Caki2 (cell line): ENCODE measurements at places on chromosomes 7 and 10.

- DNase-seq = no peak
Measured at GRCh38 chr10:130771491-130771946, 540.0 kb downstream of the TCERG1L start.

GRCh38 chr7:117014673-117015133 lies 61.4 kb downstream of the ST7 start:
- no peak for DNase-seq

GRCh38 chr10:80516506-80517075 lies 21.1 kb upstream of the SH2D4B start:
- DNase-seq = no peak

GRCh38 chr7:131031099-131031868 lies 296.4 kb upstream of the MKLN1 start:
- no peak for DNase-seq

DNA sequence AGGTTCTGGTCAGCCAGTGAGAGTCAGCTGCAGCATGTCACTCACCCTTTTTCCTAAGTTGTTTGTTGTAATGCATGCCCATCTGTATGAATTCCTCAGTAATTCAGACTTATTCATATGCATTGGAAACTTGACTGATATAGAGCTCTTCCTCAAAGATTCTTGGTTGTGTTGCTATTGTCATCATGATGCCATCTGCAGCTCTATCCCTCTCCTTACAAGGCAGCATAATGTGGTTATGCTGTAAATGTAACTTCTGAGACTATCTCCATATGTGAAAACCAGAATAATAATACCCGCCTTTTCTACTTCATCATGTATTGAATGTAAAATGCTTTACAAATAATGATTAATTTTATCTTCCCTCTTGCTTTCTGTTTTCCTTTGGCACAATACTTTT lies 252.6 kb upstream of the MTPN start:
- DNase-seq = no peak

- no peak for DNase-seq
Measured at GRCh38 chr7:74181821-74182220, 7.7 kb downstream of the EIF4H start.

DNA sequence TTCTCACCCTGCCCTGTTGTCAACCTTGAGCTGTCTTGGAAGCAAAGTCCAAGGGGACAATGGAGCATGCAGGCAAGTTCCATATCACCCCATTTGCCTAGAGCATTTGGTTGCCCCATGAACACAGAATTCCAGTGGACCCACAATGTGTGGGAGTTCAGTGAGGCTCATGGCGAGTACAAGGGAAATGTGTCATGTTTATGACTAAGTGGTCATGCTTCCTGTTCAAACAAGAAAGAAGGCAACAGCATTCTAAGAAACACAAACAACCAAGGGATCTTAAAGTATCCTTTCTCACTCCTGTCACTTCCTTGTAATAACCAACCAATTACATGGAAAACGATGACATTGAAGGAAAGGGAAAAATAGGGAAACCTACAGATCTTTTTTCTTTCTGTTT lies 513.0 kb downstream of the INHBA start:
- peak; percentile 79 for DNase-seq

DNA sequence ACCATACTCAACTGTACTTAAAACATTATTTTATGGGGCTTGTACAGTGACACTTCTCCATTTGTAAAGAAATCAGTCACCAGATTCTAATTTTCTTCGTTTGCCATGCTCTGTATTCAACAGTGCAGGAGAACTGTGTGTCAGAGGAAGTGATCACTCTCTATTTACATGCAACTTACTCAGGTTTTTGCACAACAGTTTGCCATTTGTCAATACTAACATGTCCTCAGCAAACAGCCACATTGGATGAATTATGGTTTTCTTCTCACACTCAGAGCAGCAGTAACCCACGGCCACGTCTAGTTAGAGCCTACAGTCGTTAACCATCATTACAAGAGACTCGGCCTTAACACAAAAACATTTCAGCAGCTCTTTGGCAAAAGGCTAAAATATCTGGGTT lies 69.2 kb upstream of the SP4 start:
- DNase-seq = no peak

DNA sequence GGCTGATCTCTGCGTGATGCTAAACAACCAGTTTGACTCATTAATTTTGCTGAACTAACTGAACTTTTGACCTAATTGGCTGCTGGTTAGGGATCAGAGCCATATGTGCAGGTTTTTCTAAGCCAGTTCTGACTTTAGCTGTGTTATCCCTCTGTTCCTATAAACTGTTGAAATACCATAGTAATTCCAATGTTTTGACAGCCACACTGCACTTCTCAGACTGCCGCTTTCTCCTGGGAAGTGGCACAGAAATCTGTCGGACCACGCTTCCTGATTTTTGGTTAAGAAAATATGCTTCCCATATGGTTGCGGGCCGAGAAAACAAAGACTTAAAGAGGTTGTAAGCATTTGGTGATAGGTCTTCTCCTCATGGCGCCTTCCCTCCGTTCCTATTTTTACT lies 42.3 kb downstream of the TBXAS1 start:
- no peak for DNase-seq

GRCh38 chr10:114311023-114311422 lies 72.0 kb downstream of the VWA2 start:
- no peak for DNase-seq

- peak; percentile 47 for DNase-seq
Measured at GRCh38 chr7:46385662-46386309, 464.7 kb upstream of the IGFBP3 start.

DNA sequence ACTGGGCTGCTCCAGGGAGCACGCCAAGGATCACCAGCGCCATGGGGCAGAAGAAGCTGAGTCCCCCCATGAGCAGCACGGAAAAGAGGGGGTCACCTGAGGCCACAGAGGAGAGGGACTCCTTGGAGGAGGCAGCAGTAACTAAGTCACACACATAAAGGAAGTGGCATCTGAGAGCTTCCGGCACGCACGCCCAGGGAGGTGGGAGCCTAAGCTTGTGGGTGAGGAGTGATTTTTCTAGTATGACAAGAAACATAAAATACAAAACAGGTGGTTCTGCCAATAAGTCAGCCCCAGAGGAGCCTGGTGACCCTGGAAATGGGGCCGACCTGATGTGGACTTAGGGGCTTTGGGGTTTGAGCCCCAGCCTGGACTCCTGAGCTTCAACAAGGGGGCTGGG lies 60.8 kb downstream of the CARD11 start:
- no peak for DNase-seq

- DNase-seq = no peak
Measured at GRCh38 chr7:7110706-7111105, 71.6 kb upstream of the C1GALT1 start.

DNA sequence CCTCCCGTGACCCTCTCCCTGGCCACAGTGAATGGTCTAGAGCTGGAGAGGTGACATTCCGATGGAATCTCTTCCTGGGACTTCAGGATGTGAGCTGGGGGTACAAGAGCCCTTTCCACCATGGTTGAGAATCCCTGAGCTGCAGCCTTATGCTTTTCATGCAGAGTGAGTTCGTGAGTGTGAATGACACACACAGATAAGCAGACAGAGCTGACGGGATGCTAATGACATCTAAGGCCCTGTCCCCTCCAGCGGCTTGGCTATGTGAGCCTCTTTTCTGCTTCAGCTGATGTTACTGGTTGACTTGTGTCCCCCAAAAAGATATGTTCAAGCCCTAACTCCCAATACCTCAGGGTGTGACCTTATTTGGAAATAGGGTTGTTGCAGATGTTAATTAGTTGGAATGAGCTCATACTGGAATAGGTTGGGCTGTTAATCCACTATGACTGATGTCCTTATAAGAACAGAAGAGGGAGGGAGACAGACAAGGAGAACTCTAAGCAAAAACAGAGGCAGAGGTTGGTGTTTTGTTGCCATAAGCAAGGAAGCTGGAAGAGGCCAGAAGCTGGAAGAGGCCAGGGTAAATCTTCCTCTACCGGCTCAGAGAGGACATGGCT lies 111.1 kb upstream of the AFAP1L2 start:
- no peak for DNase-seq

GRCh38 chr7:115728518-115728917 lies 302.0 kb downstream of the TFEC start:
- no peak for DNase-seq

DNA sequence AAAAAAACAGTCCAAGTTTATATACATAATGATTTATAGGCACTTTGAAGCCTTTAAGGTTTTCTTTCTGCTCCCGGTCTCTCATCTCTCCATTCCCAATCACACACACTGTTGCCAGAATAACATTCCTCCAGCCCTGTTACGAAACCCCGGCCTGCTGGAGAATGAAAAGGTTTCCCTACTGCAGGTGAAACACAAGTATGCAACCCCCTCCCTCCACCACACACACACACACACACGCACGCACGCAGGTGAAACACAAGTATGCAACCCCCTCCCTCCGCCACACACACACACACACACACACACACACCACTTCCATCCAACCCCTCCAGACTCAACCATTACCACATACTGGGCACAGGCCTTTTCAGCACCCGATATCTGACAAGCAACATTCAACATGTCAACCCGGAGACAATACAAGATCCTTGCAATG lies 87.5 kb downstream of the PARD3 start:
- DNase-seq = peak; percentile 41

- no peak for DNase-seq
Measured at GRCh38 chr7:137578541-137578940, 235.0 kb upstream of the PTN start.

DNA sequence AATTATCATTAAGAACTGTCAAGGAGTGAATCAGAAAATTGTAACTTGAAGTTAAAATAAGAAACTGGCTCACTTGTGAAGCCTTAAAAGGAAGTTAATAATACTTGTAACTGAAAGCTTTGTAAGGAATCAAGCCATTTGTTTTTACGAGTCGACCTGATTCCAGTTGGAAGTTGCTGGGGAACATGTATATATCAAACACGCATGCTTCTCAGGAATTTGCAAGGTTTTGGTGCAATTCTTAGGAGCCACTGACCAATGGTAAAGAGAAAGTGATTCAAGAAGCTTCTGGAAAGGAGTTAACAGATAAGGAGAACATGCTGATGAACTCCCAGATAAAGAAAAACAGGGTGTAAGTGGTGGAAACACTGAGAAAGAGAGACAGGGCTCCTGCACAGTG lies 56.4 kb downstream of the ETV1 start:
- DNase-seq = no peak

- no peak for DNase-seq
Measured at GRCh38 chr7:82156168-82156567, 287.4 kb downstream of the CACNA2D1 start.

- DNase-seq = no peak
Measured at GRCh38 chr7:142438235-142438922, 180.5 kb upstream of the PRSS58 start.

DNA sequence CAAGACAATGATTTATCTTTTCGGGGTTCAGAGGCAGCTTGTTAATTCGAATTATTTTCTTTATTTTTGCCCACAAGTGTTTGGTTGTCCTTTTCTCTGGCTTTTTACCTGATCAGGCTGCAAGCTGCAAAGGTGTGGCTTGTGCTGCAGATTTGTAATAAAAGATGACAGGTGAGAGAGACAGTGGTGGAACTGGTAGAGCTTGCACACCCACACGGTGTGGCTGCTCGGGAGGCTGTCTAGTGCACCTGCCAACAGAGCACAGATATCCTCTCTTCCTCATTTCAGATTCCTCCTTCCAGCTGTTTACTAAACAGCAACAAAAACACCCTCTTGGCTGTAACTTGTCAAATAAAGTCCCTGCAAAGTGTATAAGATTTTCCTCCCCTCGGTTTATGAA lies 9.2 kb downstream of the GJD4 start:
- no peak for DNase-seq

DNA sequence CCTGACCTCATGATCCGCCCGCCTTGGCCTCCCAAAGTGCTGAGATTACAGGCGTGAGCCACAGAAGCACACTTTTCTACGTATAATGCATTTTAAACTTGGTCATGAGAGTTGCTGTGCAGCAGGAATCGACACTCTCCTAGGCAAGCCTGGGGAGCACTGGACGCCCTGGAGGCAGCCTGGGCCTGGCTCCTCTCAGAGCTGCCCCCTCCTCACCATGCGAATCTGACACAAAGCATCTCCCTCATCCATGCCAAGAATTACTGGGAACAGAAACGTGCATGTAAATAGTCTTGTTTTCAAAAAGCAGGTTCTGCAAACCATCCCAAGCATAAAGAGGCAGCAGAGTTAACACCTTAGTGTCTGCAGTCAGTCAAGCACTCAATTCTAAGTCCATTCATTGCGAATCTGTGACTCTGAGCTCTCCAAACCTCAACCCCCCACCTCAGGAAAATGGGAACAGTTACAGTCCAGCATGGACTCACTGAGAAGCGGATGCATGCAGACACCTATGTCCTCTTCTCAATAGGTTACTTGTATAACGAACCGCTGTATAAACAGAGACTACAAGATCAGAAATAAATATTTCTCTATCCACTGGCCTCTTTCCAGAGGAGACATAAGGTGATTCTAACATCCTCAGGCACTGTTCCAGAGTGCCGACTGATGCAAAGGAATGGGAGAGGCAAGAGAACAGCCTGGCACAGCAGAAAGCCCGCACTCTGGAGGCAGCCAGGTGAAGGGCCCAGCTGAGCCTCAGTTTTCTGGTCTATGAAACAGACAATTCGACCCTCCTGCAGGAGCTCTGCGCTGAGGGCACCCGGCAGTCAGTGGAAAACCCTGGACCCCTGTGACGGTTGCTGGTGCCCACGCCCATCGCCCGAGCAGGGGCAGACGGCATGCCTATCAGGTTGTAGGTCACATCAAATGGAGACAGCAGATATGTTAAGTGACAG lies 68.9 kb downstream of the MAD1L1 start:
- DNase-seq = no peak
